ENCODE measurements at places on chromosomes 16 and 17. TPM values are rescaled to one million over a fixed set of nuclear protein-coding genes. Genes with fewer than 3 reads are reported as not detected.

Gene KCNH6
- not detected for polyA plus RNA-seq

Gene C16orf74
- 3.2 TPM for polyA plus RNA-seq

Gene GCGR
- polyA plus RNA-seq = 48.7 TPM

Gene CCL5
- 8.8 TPM for polyA plus RNA-seq

Gene FNDC8
- polyA plus RNA-seq = not detected

Gene TOX3
- 2.2 TPM for polyA plus RNA-seq

Gene C16orf46
- 0.59 TPM for polyA plus RNA-seq

Gene GPR142
- polyA plus RNA-seq = not detected

Gene SULT1A4
- 6.1 TPM for polyA plus RNA-seq

Gene KRTAP1-1
- not detected for polyA plus RNA-seq

Gene ABCC6
- polyA plus RNA-seq = 8.5 TPM

Gene SOX15
- 1.9 TPM for polyA plus RNA-seq

Gene CD7
- polyA plus RNA-seq = 4.2 TPM
